Stimulated activated CD8-positive, alpha-beta memory T cell treated with anti-CD3 and anti-CD28 coated beads, Interleukin-7, amount 100 ng/mL, for 48 hours (primary cell): ENCODE measurements at places on chromosomes 3 and 15.

- DNase-seq: no peak
Measured at GRCh38 chr15:68691705-68692104, 112.9 kb downstream of the CORO2B start.

- DNase-seq: no peak
Measured at GRCh38 chr3:194604837-194605236, 28.4 kb downstream of the TMEM44 start.

GRCh38 chr3:74575857-74576256 is 38.6 kb downstream of the CNTN3 start:
- no peak for DNase-seq

- no peak for DNase-seq
Measured at GRCh38 chr15:66025972-66026371, 156.7 kb downstream of the RAB11A start.
